Hepatocyte (in vitro differentiated cells): ENCODE measurements at places on chromosomes 12 and 14.

DNA sequence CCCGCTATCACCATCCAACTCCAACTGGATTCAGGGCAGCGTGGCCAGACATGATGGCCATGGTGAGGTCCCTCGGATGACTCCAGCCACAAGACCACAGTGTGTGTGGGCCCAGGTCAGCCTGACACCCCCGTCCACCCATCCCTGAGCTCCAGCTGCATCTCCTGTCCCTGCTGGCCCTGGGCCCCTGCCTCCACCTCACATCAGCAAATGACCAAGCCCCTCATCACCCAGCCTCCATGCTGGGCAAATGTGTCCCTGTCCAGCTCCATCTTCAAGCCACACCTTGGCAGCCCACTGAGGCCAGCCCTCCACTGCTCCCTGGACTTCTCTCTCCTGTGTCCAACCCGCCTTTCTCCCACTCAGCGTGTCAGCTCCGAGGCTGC lies 3.2 kb downstream of the GPR132 start:
- no peak for DNase-seq

DNA sequence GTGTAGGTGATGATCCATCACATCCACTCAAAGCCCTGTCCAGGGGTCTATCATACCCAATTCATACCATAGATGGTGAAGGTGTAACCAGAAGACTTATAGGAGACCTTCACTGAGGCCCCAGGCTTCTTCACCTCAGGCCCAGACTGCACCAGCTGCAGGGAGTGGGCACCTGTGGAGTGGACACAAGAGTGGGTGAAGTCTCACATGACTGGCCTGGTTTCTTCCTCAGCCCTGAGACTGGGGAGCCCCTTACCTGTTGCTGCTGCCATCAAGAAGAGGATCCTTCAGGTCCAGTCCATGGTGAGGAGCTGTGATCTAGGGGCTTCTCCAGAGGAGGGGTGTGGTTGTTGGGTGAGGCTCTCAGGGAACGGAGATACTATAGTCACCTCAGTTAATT lies 851.0 kb downstream of the TMEM121 start:
- no peak for DNase-seq

GRCh38 chr14:103696466-103697071 lies 18.7 kb downstream of the XRCC3 start:
- no peak for DNase-seq

- peak; percentile 73 for DNase-seq
These were observed 16.3 kb downstream of the DYNC1H1 start for GRCh38 chr14:101980700-101981099.

DNA sequence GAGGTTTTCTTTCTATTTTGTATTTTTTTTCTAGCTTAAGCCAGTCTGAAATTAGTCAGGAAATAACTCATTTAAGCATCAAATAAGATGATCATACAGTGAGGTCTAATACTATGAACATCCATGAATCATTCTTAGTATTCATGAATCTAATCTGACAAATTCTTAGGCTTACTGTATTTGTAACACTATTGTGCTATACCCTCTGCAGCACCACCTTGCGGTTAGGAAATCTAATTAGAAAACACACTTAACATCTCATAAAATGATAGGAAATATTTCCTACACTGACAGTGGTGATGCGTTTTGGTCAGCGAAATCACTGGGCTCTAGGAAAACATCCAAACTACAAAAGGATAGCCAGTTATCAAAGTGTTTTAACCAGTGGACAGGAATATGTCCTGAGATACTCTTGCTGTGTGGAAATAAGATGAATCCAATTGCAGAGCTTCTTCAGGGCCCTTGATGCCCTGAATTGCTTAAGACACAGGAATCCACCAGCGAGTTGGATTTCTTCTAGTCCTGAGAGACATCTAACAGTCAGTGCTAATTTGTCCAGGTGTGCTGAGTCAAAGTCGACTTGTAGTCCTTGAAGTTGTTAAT lies 109.3 kb upstream of the MYF6 start:
- peak; percentile 30 for DNase-seq

DNA sequence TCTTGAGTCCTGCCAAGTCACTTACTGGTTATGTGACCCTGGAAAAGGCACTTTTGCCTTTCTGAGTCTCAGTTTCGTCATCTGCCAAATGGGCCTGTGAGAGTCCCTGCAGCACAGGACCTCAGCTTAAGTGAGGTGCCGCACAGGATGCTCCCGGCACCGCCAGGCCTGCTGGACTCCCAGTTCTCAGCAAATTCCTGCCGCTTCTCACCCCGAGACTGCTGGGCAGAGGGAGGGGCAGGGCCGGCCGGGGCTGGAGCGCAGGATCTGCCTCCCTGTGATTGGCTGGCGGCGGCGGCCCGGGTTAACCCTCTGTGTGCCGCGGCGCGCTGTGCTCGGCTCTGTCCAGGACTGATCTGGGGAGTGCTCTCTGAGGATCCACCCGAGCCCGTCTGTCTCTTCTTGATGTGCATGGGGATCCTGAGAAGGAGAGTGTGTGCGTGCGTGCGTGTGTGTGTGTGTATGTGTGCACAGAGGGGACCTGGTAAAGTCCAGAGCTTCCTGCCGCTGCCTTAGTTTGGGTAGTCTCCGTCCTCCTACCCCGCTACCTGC lies 8.6 kb downstream of the SETD1B start:
- peak; percentile 87 for DNase-seq

DNA sequence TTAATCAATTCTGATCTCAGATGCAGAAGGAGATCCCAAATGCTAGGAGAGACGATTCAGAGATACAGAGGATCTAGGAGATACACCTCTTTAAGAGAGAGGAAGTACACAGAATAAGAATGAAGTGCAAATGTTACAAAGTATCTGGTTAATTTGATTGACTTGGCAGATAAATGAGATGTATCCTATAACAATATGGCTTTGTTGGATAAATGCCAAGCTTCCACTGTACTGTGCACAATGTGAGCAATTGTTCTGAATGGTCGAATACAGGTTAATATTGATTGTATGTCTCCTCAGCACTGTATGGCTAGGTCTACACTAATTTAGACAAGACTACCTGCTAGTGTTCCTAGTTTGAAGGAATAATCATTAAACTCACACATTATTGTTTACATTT lies 119.6 kb upstream of the PTPRB start:
- DNase-seq: no peak

- no peak for DNase-seq
These were observed 5.0 kb upstream of the CCND2 start for GRCh38 chr12:4268329-4269181.

DNA sequence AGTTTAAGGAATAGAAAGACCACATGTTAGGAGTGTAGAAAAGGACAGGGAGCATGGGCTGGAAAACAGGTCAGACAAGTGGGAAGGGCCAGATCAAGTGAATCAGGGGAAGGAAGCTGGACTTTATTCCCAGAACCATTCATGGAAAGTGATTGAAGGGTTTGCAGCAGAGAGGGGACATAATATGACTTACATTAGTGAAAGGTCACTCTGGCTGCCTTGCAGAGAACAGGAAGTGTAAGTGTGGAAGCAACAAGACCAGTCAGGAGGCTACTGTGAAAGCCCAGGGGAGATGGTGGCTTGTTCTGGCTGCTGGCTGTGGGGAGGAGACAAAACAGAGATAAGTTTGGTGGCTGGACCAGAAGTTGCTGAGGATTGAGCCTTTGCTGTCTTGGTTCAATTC lies 69.1 kb downstream of the VCPKMT start:
- DNase-seq: peak; percentile 65

DNA sequence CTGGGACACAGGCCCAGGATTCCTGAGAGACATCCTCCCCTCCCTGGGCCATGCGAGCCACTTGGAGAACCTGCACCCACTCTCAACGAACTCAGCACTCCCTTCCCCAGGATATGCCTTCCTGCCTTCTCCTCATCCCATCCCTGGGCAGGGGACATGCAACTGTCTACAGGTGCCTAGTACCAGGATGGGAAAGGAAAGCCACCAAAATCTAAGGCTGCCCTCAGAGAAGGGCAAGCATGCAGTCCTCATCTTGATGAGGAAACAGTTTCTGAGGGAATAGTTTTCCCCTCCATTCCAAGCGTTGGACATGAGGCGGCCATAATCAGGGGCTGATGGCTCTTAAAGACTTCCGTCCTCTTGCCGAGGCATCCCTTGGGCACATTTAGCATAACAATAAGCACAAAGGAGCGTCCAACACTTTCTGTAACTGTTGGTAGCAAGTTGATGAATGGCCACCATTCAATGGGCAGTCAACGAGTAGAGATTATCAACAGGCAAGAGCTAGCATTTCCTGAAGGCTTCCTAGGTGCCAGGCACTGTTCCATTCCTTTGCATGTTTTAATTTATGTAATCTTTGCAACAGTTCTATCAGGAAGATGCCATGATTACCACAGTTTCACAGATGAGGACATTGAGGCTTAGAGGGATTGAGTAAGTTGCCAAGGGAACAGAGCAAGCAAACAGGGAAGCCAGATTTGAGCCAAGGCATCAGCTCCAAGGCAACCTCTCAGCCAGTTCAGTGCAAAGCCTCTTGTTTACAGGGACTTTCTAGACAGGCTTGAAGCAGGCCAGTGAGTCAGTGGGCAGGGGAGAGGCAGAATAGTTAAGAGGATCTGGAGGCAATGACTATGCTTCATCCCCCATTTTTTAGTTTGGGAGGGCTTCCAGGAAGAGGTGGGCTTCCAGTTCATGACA lies 105.1 kb downstream of the SINHCAF start:
- DNase-seq: peak; percentile 67

- DNase-seq: no peak
These were observed 18.2 kb downstream of the ALDH2 start for GRCh38 chr12:111784953-111785352.

GRCh38 chr12:24860546-24860945 lies 88.4 kb downstream of the BCAT1 start:
- DNase-seq: no peak

- DNase-seq: no peak
These were observed 1.2 kb downstream of the ACOT6 start for GRCh38 chr14:73613419-73613963.

- DNase-seq: no peak
These were observed 174.7 kb upstream of the HIF1A start for GRCh38 chr14:61520576-61520975.

DNA sequence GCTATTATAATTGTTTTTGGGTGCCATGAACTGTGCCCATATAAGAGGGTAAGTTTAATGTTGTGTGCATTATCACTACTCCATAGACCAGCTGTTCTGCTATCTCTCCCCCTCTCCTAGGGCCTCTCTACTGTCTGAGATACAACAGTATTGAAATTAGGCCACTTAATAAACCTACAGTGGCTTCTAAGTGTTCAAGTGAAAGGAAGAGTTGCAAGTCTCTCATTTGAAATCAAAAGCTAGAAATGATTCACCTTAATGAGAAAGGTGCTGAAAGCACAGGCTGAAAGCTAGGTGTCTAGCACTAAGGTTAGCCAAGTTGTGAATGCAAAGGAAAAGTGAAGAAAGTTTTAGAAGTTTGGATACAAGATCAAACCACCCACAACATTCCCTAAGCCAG lies 168.0 kb downstream of the SLC16A7 start:
- no peak for DNase-seq

- no peak for DNase-seq
These were observed 27.6 kb downstream of the HELB start for GRCh38 chr12:66329941-66330340.

GRCh38 chr12:55830601-55831446 lies 1.4 kb upstream of the DNAJC14 start:
- DNase-seq: peak; percentile 81

DNA sequence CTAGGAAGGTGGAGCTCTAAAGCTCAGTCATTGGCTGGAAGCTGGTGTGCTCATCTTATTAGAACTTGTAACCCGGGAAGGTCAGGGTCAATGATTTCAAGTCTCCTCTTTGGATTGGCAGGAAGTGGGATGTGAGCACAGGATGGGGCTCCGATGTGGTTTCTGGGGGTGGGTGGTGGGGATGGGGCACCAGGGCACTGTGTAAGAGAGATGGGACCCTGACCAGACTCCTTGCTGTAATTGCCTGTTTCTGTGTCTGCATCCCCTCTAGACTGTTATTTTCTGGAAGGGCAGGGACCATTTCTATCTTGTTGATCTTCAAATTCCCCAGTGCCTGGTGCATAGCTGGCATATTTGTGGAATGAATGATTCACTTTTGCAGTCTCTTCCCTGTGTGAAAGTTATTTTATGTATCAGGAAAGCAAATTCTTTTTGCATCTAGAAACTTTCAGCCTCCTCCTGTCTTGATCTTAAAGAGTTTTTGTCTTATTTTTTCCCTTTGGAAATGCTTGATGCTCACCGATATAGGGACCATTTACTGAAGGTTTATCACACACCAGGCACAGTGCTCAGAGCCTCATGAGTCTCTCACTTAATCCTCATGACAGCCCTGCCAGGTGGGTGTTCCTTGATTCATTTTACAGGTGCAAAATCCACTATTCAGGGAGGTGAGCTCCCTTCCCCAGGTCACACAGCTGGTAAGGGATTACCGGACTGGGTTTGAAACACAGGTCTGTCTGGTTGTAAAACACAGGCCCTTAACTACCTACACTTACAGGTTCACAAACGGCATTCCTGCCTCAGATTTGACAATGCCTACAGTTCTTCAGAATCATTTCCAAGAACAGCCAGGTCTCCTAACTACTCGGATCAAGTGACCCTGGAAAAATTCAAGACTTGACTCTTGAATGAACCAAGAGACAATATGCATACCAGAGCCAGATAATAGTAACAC lies 86.9 kb upstream of the IGF1 start:
- DNase-seq: no peak

GRCh38 chr14:91947475-91948184 lies at the start of gene FBLN5:
Gene FBLN5, minus strand, starts transcription at chr14:91947694. Its CDS starts 465 bp downstream, at chr14:91947229.
- peak; percentile 73 for DNase-seq

- DNase-seq: no peak
These were observed 78.4 kb upstream of the MAX start for GRCh38 chr14:65180725-65181025.

GRCh38 chr12:121087467-121088194 lies 45.0 kb upstream of the P2RX7 start:
- DNase-seq: no peak

DNA sequence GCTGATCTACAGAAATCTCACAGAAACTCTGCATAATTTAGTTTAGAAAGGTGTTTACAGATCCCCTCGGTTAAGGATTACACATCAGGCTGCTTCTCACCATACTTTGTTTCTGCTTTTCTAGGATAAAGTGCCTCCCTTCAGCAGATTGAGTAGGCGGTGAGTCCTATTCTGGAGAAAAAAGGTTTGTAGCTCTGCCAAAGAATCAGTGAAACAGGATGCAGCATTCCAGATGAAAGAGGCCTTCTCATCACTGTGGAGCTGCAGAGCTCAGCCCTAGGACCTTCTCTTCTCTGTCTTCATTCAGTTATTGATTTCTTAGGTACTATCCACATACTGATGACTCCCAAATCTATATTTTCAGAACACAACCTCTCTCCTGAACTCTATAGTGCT lies 155.5 kb upstream of the KRR1 start:
- no peak for DNase-seq

GRCh38 chr12:81712536-81712935 lies 46.6 kb downstream of the PPFIA2 start:
- no peak for DNase-seq

- no peak for DNase-seq
These were observed at the start of gene SYCP3 for GRCh38 chr12:101738920-101739665. Gene SYCP3, minus strand, starts transcription at chr12:101739462. Its CDS starts 1,527 bp downstream, at chr12:101737935.

DNA sequence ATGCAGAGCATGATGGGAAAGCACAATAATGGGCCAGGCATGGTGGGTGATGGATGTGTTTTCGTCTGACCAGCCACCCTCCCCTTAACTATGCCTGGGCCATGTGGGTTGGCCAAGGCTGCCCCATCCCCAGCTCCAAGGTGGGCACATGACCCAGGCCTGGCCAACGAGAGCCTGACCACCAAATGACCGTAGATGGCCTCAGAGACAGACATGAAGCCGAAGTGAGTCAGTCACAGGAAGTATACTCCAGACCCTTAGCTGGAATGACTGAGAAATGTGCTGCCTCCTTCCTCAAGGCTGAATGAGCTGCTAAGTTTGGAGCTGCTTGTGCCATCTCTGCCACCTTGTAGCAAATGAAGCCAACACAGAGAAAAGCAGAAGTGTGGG lies 233.6 kb downstream of the BCL11B start:
- DNase-seq: no peak

- peak; percentile 83 for DNase-seq
These were observed 159.4 kb upstream of the TMTC2 start for GRCh38 chr12:82527165-82527780.
